CD8-positive, alpha-beta T cell (primary cell): ENCODE measurements at places on chromosomes 12 and 14.
A peak's percentile ranks its signal among the peaks of the same experiment; 100 is the strongest.

- DNase-seq = no peak
These were observed 63.9 kb downstream of the SYT1 start for GRCh38 chr12:78928200-78929074.

DNA sequence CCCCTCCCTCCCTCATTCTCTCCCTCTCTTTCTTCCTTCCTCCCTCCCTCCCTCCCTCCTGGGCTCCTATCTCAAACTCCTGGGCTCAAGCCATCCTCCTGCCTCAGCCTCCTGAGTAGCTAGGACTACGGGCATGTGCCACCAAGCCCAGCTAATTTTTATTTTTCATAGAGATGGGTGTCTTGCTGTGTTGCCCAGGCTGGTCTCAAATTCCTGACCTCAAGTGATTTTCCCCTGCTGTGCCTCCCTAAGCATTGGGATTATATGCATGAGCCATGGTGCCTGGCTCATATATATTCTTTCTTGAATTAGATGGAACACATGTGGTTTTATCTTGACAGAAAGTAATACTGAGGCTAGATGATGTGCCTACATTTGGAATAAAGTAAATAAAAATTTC is 14.2 kb downstream of the PAPOLA start:
- no peak for DNase-seq

- DNase-seq = no peak
These were observed 3.1 kb downstream of the SLC25A29 start for GRCh38 chr14:100303179-100303578.

DNA sequence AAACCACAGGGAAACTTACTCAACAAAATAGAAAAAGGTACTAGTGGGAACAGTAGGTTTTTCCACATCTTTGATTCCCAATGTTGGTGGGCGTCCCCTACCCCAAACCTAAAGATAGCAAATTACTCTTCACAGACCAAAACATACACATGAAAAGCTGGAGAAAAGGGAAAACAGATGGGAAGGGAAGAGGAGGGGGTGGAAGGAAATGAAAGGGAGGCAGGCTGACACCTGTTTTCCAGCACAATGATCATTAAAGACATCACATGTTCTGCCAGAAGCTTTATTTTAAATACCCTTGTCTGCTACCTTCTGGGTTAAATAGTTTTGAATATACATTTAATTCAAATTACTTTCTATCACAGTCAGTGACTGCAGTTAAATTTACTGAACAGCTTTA is 1617.9 kb upstream of the SEL1L start:
- no peak for DNase-seq

DNA sequence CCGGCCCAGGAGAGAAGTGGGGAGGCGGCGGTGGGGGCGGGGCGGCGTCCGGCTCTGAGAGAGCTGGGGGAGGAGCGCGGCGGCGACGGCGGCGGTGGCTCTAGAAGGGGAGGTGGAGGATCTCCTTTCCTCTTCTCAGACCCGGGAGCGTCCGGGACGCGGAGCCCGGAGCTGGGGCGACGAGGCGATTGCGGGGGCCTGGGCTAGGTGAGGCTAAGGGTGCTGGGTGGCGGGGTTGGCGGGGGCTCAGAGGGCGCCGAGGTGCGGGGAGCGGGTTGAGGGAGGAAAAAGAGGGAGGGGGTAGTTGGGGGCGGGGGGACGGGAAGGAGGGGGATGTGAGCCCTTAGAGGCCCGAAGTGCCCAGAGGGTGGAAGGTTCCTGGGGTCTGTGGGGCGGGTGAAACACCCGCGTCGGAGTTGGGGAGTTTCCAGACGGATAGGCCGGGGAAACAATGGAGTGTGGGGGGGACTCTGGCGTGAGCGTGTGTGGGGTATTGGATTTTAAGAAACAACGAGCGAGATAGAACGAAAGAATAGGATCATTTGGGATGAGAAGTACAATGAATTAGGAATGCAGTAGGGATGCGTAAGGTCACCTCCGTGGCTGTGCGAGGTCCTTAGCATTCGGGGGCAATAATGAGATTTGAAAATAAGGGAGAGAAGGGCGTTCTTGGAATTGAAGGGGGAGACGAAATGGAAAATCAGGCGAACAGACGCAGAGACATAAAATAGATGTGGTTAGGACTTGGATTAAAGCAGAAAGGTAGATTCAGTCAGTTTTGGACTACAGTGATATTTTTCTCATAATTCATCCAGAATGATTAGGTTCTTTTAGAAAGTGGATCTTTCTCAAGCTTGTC is at the start of gene SPATS2:
SPATS2 (plus strand) TSS at position 82 of the 859 bp plus-strand sequence. CDS start 93,551 bp downstream, outside the sequence.
- DNase-seq = peak; percentile 62

- no peak for DNase-seq
These were observed 842.8 kb downstream of the VRK1 start for GRCh38 chr14:97640031-97640430.

GRCh38 chr14:42159138-42159537 is 552.5 kb downstream of the LRFN5 start:
- no peak for DNase-seq

GRCh38 chr14:62952226-62952625 is 93.0 kb downstream of the KCNH5 start:
- DNase-seq = no peak

DNA sequence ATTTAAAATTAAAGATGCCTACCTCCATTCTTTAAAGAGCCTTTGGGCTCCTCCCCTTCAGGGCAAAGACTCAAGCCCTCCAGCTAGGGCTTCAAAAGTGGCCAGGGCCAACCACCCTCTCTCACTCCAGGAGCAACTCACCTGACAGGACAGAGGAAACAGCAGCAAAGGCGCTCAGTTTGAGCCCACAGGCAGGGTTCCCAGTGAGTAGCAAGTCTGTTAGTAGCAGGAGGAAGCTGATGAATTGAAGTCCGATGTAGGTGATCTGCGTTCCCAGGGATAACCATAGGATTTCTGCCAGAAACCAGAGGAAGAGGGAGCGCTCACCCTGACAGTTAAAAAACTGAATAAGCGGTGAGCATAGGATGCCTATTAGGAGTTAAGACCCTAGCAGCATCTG is 15.7 kb downstream of the GSG1 start:
- no peak for DNase-seq

- DNase-seq = no peak
These were observed 88.5 kb upstream of the METAP2 start for GRCh38 chr12:95385246-95386035.

- no peak for DNase-seq
These were observed 1.5 kb downstream of the EML5 start for GRCh38 chr14:88791252-88791621.

DNA sequence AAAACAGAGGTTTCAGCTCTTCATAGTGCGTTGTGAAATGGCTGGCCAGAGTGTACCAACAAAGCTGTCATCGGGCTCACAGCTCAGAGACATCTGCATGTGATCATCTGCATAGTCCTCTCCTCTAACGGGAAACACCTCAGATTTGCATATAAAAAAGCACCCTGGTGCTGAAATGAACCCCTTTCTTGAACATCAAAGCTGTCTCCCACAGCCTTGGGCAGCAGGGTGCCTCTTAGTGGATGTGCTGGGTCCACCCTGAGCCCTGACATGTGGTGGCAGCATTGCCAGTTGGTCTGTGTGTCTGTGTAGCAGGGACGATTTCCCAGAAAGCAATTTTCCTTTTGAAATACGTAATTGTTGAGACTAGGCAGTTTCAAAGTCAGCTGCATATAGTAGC is 14.3 kb upstream of the PAPLN start:
- DNase-seq = no peak

GRCh38 chr12:48969833-48970701 is 1.5 kb downstream of the WNT10B start:
- DNase-seq = peak; percentile 25

DNA sequence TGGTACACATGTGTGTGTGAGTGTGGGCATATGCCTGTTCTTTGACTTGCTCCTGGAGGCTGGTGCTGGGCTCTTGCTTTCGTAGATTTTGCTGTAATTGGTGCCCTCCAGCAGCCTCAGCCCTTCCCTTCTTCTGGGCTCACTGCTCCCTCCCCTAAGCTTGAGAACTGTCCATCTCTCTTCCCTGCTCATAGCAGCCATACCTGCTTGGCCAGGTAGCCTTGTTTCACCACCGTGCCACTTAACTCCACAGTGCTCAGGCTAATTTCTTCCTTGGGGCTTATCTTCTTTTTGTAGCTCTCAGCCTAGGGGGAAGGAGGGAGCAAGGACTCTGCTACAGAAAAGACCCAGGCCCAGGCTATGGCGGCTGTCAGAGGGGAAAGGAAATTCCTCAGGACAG is 19.8 kb downstream of the PLEK2 start:
- DNase-seq = no peak

DNA sequence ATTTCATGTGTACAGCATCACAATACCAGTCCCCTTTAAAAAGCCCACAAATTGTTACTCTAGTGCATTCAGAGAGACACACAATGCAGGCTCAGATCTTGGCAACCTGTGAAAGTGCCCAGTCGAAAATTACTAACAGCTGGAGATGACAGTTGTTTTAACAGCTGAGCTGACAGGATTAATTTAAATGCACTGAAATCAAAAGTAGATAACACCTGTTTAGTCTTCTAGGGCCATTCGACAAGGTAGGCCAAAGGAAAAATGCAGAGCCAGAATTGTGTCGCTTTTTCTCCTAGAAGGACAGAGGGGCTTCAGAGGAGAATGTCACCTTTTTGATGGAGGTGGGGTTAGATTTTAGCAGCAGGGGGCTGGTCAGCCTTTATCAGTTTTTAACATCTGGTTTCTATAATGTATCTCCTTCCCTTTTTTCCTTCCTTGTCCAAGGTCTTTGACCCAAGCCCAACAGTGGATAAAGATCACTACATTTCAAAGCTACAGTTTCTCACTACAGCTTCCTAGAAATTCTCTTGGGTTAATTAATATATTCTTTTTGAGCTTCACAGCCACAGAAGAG is 139.1 kb downstream of the SOX5 start:
- no peak for DNase-seq

GRCh38 chr12:46547421-46548354 is 175.1 kb upstream of the SLC38A2 start:
- no peak for DNase-seq

DNA sequence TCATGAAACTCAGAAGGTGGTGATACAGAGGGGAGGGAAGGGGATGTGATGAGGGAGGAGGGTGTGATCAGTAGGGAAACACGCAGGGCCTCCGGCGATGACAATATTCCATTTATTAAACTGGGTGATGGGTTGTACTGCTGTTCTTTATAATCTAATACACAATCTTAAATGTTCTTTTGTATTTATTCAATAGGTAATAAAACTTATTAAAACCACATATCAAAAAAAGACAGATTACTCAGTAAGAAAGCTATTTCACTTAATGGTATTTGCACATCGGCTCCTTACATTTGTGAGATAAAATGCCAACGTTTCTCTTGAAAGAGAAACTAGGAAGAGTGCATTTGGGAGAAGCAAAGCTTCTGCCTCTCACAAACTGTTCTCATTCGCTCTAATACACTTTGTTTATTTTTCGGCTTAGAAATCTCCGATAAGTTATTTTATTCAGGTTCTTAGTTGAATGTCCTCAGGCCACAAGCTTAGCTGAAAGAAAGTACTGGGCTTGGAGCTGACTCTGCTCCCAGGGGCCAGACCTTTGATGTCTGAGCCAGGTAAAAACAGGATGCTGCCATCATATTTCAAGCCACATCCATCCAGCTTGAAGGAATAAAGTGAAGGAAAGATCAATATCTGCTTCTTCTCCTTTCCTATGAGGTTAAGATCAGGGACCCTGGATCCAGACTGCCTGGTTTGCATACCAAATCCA is 17.5 kb downstream of the STON2 start:
- no peak for DNase-seq

- no peak for DNase-seq
These were observed 108.7 kb downstream of the TTC8 start for GRCh38 chr14:88933191-88933590.

- DNase-seq = no peak
These were observed 181.0 kb downstream of the IPO8 start for GRCh38 chr12:30514666-30515065.

GRCh38 chr12:47067771-47068431 is 11.5 kb upstream of the PCED1B start:
- no peak for DNase-seq

- DNase-seq = no peak
These were observed 13.0 kb downstream of the MVK start for GRCh38 chr12:109586385-109587296.

GRCh38 chr14:101494826-101495225 is 66.5 kb upstream of the DIO3 start:
- DNase-seq = no peak

DNA sequence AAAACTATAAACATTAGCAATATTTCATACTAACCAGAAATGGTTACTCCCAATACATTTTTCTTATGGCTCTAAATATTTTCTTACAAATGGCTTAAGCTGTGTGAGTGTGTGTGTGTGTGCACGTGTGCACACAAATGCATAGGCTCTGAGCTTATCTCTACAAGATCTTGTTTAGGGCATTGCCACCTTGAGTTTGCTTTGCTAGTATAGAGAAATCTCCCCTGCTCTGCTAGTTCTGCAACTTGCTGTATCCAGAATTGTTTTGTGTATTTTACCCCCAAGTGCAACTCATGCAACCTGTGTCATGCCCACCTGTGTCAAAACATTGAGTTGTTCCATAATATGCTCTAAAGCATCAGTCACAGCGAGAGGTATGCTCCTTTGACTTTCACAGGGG is 72.5 kb upstream of the DUSP6 start:
- no peak for DNase-seq

DNA sequence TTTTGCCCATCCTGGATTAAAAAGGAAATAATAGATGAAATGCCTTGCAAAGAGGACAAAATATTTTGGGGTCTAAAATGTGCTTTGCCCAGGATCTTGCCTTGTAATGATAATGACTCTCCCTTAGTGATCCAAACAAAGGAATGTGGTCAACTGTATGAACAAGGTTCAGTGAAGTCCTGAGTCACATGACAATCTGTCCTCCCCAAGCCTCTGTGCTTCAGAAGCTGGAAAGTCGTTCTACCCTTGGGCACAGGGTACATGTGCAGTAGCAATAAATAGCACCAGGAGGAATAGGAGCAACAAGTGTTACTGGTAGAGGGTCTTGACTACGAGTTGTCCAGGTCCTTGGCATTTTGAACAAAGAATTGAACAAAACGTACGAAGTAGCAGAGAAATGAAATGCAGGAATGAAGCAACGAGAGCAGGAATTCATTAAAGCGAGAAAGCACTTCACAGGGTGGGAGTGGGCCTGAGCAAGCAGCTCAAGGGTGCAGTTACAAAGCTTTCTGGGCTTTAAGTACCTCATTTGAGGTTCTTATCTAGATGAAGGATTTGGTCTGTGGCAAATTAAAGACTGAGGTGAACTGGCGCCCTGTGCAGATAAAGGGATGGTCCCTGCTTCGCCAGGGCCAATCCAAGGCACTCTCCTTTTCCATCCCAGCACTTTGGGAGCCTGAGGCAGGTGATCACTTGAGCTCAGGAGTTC is 65.8 kb downstream of the RESF1 start:
- no peak for DNase-seq

DNA sequence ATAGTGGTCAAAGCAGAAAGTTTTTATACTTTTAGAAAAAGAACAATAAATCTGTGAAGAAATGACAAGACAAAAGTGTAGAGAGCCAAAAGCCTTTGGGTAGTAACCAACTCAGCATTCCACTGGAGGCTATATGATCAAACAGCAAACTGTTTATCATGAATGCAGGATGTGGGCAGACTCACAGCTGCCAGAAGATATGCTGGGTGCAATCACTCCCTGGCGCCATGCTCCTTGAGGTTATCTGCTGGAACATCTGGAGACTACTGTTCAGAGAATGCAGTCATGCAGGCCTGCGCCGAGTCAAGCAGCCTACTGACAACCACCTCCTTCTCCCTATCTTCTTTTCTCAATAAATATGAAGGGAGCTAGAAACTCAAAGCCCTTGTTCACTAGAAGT is 49.0 kb upstream of the SLC8A3 start:
- no peak for DNase-seq
